ENCODE measurements at places on chromosomes 4 and X. TPM values are rescaled to one million over a fixed set of nuclear protein-coding genes. Genes with fewer than 3 reads are reported as not detected.

The RGN gene
- total RNA-seq = 0.29 TPM

The PDE5A gene
- 20.0 TPM for total RNA-seq

GRCh38 chr4:188603646-188604045, 464.4 kb downstream of the TRIML1 start:
- DNase-seq = no peak

The SPON2 gene
- total RNA-seq = 25.2 TPM

GRCh38 chrX:118062817-118063615, 53.6 kb downstream of the KLHL13 start:
- no peak for DNase-seq

GRCh38 chrX:20001588-20001987, 10.7 kb upstream of the BCLAF3 start:
- DNase-seq = no peak

The SATL1 gene
- total RNA-seq = not detected

GRCh38 chrX:118823263-118824172, at the start of gene ZCCHC12:
Gene ZCCHC12 (plus strand): TSS chrX:118823824. CDS start chrX:118825245, 1,421 bp downstream.
- DNase-seq = no peak

- no peak for DNase-seq
Observed at GRCh38 chr4:122027203-122027602, 75.3 kb upstream of the TRPC3 start.

The FHIP1A gene
- 100 TPM for total RNA-seq

The FAM53A gene
- 8.0 TPM for total RNA-seq

DNA sequence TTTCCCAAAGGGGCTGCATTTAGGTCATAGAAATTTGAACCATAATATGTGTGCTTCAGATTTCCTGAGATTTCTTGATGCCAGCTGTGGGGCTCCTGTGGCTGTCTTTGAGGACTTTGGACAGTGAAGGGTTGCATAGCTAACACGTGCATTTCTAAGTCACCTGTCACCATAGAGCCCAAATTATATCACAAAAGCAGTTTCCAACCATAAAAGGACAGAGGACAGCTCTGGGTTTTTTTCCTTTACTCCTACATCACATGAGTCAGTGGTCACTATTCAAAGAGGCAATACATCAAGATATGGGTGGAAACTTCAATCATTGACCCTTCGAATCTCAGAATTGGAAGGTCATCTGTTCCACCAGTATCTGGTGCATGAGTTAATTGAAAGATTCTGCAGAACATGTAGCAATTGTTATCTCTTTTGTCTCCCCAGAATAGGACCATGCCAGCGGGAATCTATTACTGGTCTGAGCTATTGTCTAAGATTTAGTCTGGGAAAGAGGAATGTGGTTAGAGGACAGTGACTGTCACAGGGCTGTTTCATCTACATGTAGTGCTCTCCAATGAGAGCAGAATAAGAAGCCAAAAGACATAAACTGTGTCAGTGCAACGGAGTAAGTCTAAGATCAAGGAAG, 133.5 kb downstream of the AASDH start:
- no peak for DNase-seq

GRCh38 chr4:106607558-106607957, 239.0 kb upstream of the GIMD1 start:
- no peak for DNase-seq

DNA sequence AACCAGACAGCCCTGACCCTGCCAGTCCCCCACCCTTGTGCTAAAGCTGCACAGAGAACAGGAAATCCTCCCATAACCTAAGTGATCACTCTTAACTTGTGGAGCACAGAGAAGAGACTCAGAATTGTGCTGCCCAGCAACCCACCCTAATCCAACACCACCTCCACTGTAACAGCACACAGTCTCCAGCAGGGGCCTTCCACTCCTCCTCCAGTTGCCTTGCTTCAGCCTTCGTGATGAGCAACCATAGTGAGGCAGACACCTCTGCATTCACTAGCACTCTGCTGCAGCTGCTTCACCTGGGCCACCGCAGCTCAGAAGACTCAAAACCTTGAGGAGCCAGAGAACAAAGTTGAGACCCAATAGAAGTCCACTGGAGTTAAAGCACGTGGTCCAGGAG, 7.9 kb upstream of the UGT2B4 start:
- DNase-seq = no peak

GRCh38 chr4:80188801-80189458, 8.4 kb upstream of the PRDM8 start:
- no peak for DNase-seq

GRCh38 chrX:71151366-71151765, 6.7 kb downstream of the NLGN3 start:
- no peak for DNase-seq

The CT45A3 gene
- not detected for total RNA-seq

The BEX5 gene
- total RNA-seq = 1.7 TPM

The KLF3 gene
- total RNA-seq = 235 TPM

DNA sequence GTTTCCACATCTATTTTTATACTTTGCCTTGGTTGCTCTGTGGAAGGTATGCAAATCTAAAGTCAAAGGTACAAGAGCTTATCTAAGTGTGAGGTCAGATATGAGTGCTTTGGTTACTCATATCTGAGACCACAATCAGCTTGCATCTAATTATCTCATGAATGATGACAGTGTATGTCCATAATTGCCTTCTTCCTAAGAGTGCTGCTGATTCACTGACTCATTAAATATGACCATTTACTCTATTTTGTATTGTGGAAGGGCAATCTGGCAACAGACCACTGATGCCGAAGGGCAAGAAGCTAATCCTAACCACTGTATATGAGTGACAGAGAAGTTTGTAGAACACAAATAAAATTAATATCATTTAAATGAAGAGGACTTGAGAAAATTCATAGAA, 1190.2 kb upstream of the AGA start:
- no peak for DNase-seq

DNA sequence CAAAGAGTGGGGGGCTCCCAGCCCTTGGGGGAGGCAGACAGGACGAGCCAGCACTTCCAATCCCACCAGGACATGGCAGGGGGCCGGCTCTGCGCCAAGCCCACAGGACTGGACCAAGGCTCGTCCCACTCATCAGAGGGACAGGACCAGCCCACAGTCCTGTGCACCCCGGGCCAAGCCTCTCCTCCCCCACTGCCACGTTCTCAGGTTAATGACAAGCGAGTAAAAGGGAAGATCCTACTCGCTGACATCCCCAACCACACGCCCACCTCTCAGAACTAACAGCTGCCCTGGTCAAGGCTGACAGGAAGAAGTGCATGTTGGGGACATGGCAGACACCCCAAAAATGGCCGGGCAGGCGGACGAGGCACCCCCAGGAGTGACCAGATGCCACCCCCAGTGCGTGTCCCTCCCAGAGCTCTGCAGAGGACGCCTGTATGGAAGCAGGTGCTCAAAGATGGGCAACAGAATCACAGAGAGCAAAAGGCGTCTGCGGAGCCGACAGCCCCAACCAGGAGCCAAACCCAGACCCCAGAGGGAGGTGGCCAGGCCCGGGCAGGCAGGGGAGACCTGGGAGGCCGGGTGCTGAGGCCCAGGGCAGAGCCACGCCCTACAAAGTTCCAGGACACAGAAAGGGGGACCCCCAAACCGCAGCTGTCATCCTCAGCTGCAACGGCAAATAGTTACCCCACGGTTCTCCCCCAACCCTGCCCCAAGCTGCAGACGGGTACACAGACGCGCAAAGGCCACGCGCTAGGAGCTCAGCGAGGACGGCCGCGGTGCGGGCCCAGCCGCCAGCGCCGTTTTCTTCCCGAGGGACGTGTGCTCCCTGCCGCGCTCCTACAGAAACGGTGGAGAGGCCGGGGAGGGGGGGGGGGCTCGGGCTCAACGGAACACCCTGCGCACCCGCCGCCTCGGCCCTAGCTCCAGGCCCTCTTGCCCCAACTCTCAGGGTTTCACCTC, 1.7 kb downstream of the CTBP1 start:
- peak; percentile 76 for DNase-seq

DNA sequence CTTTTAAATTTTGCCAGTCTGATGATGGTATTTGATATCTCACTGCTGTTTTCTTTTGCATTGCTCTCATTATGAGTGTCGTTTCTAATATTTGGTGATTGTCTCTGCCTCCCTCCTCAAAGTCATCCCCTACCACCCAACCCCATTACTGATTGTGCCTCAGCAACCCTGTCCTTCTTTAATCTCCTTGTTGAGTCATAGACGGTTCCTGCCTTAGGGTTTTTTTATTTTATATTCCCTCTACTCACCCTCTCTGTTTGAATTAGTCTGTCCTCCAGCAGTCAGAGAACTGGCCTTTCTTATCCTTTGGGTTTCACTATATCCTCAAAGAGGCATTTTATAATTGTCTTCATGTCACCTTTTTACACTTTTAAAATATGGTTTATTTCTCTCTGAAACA, 409.3 kb upstream of the CPEB2 start:
- DNase-seq = no peak

The PASD1 gene
- total RNA-seq = not detected

DNA sequence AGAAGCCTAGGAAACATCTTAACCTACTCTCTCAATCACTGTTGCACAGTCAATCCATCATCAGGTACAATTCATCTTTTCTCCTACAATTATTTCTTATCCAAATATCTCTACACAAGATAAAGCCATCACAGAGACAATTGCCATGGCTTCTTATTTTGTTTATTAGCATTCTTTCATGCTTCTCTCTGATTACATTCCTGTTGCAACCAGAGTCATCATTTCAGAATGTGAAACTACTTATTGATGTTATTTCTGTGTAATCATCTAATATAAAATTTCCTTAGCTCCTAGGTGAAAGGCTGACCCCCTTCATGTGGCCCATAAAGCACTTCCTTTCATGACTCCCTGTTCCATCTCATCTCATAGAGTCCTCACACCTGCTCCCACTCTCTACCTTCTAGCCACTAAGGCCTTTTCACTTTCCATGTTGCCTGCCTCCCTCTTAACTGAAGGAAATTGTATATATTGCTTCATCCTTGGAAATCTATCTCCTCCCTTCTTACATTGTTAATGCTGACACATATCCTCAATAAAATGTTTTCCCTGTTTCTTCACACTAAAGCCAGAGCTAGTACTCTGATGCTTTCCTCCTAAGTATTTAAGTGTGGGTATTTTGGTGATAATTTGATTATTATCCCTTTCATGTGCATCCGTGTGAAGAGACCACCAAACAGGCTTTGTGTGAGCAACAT, 829.9 kb downstream of the FAT4 start:
- no peak for DNase-seq

DNA sequence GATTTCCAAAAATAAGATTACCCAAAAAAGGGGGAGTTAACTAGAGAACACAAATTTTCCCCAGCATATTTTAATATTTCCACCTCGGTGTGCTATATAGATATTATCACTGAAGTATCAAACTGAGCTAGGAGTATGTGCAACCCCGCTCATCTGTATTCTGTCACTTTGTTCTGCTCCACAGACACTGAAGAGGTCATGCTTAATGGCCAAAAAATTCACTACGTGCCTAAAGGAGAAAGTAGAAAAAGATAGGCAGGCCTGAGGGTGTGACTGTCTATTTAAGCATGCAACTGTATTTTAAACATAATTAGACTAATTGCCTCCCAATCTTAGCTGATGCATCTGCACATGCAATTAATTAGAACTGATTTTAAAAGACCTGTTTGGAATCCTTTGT, 24.5 kb downstream of the SH3RF1 start:
- DNase-seq = no peak

DNA sequence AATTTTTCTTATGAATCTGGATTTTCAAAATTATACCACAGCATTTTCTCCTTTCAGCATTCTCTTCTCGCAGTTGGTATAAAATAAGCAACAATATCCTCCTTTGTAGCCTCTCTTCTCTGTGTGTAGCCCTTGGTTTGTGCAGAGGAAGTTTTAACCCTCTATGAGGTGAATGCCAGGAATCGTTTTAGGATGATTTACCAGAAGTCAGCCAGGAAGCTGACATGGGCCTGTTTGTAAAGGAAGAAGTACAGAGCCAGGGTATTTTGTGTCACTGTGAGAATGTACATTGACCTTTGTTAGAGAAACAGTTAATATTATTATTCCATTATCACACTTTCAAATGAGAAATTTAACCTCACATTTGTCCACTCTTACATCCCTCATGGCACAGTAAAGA, 88.9 kb upstream of the RPL34 start:
- DNase-seq = no peak

GRCh38 chr4:2076908-2077536, 17.9 kb downstream of the NAT8L start:
- peak; percentile 79 for DNase-seq

The GAGE2A gene
- not detected for total RNA-seq

DNA sequence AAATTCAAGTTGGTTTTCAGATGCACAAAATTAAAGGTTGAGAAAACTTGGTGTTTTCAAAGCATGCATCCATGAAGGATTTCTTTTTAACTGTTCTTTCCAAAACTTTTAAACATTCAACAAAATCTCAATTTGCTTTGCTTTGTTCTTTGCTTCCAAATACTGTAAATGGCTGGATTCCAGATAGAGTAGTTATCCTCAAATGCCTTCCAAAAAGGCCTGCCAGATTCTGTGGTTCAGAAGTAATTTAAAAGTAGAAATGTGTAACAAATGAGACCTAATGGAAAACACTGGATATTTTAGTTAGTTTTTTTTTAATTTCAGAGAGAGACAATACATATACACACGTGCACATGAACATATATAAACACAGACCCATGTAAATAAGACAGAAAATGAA, 97.3 kb downstream of the NR3C2 start:
- no peak for DNase-seq

DNA sequence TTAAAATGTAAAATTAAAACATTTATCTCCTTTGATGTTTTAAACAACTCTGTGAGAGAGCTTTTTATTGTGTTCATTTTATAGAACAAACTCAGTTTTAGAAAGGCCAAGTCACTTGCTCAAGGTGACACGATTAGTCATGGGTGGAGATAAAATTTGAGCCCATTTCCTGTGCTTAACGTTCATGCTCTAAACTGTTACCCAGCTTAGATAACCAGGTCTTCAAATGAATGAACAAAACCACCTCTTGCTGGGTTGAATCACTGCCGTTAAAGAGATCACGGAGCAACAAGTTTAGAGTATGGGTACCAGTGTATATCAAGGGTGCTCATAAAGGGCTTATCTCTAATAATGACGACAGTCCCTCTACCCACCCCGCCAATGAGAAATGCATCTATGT, 10.2 kb upstream of the CASK start:
- DNase-seq = no peak

- DNase-seq = no peak
Observed at GRCh38 chrX:30971774-30972603, 82.9 kb upstream of the TAB3 start.

DNA sequence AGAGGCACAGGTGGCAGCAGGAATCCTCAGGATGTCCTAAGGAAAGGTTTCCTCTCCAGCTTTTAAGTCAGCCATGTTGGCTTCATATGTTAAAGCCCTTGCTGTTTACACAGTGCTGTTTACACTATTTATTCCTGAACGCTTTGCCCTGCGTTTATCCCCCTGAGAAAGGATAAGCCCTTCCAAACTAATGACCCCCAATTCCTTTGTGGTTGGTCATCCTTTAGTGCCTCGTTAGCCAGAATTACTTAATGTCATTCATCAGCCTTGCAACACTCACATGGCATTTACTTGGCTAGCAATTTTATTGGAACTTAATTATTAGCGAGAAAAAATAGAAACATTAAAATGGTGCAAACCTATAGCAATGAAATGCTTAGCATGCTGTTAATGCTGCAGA, 23.8 kb downstream of the VCX2 start:
- DNase-seq = no peak

All from suprapubic skin (tissue), 4 donors.